Activated CD4-positive, alpha-beta T cell treated with anti-CD3 and anti-CD28 coated beads for 4 hours (primary cell): ENCODE measurements at places on chromosomes 16 and 17.

DNA sequence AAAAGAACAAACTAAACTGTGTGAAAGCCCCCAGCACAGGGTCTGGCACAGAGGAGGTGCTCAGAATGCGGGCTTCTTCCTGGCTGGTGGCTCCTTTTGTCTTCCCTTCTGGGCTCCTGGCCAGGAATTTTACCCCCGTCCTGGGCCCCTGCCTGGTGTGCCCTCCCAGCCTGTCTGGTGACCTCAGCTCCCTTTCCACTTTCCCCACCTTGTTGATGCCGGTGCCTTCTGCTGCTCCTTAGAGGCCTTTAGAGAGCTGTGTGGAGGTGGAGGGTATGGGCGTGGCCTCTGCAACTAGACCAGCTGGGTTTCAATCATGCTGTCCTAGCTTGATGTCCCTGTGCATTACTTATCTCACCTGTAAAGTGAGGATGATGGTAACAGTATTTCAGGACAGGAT lies 16.8 kb downstream of the PIRT start:
- no peak for DNase-seq

DNA sequence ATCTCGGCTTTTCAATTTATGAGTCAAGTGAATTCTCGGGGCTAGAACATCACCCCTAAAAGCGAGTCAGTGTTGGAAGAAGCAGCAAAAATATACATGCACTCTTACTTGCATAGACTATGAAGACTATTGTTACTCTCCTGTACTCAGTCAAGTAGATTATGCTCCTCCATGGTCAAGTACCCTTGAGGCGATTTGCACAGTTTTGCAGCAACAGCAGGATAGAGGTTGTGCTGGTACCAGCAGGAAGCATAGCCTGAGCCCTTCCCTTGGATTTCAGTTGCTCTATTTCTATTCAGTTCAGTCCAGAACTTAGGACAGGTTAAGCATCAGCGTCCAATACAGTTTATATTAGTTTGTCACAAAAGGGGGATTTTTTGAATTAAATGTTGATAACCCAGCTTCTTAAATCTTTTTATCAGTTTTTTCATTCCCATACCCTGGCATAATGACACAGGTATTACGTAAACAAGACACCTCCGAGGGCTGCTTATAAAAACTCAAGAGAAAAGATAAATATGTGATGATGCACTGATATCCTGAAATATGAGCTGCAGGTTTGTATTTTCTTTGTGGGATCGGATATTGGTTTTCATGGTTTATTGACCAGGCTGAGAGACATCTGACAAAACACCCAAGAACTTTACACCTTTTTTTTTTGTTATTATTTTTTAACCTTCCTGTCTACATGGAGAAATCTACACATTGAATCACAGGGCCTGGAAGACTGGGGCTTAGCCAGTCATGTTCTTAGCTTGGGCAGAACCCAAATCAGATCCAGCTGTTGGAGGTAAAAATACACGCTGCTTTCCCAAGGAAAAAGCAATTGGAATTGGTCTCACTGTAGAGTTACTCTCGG lies 144.1 kb downstream of the PITPNC1 start:
- DNase-seq = no peak

DNA sequence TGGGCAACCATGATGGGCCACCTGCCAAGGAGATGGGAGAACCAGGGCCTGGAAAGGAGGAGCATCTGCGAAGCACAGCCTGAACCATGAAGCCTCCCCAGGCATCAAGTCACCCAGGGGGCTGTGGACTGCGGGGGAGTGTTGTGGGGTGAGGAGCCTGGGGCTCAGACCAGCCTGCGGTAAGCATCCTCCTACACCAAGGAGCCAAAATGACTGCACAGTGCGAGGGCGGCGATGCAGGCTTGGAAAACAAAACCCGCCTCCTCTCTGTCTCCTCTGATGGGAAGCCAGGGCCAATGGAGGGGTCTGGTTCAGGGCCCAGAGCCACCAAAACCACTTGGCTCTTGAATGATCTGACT lies 18.1 kb upstream of the MAF start:
- DNase-seq = peak; percentile 64

DNA sequence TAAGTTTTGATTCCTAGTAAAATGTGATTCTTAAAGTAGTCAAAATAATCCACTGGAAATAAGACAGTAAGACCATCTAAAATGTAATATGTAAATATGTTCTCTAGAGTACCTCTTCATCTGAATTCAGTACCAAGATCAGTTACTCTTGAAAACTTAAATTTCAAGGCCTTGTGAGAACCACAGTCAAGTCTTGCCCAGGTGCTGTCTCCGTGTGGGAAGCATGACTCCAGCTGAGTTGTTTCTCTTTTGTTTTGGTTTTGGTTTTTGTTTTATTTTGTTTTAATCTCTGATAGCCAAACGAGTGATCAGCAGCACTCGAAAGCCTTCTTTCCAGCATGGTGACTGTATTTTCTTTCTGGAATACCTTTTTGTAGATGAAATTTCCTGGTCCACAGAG lies 907.0 kb downstream of the KCNJ18 start:
- DNase-seq = no peak

- no peak for DNase-seq
These were observed 55.9 kb downstream of the LDHD start for GRCh38 chr16:75060723-75061122.

DNA sequence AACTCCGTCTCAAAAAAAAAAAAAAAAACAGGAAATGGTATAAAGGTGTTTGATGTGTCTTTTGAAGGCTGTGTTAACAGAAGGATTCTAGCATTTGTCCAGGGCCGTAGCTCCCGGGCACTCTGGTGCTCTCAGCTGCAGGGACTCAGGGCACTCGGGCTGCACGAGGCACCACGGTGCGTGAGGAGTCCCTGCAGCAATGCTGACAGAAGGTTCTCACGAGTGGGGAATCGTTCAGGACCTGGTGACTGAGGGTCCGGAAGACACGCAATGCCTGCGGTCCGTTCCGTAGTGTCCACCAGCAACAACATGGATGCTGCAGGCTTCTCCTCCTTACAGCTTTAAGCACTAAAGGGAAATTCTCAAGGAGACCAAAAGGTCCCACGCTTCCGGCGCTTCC lies 12.6 kb upstream of the FAAP100 start:
- DNase-seq = no peak

DNA sequence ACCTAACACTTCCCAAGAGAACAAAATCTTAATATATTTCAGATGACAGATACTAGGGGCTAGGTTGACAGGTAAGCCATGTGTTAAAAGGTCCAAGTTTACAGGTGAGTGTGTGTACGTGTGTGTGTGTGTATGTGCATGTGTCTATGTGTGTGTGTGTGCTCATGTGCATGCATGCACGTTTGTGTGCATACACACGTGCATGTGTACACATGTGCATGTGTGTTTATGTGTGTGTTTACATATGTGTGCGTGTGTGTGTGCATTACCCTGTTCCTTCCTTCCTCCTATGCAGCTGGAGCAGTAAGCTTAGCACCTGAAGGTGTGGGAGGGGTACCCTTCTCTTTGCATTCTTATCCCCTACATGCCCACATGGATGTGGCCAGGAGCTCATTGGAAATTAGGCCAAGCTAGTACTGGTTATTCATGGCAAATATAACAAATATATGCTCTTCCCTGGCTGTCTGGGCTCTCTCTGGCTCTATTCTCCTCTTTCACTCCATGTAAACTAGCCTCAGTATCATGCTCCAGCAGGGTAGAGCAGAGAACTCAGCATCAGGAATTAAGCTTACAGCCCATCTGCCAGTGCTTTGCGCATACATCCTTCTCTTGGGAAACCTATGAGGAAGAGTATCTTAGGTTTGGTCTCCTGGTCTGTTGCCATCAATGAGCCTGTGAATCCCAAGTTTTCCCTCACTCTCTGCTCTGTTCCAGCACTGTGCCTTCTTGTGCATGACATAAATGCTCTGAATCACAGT lies 258.0 kb upstream of the MYOCD start:
- no peak for DNase-seq

DNA sequence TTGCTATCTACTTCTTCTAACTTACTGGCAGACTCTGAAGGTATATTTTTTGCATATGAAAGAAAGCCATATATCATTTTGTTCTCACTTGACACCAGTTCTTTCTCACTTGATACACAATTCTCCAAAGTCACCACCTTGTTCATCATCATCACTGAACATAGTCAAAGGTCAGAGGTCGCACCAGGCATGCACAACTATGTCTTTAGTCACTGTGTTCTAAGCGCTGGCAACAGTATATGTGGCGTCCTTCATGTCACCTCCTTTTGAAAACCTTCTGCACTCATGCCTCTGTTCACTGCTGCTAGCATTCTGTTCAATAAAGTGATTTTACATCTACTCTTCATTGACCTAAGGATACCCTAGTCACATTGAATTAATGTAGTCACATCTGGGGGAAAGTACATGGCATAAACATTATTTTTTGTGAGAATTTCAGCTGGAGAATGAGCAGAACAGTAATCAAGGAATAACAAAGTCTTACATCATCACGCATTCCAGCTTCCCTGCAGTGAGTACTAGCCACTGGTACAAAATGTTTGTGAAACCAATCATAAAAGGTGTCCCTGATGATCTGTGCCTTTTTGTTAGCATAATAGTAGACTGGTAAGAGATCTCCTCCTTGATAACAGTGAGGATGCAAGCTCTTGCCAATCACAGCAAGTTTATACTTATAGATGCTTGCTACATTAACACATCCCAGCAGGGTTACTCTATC lies 20.5 kb upstream of the TBX4 start:
- DNase-seq = no peak

GRCh38 chr16:51057102-51057793 lies 93.8 kb downstream of the SALL1 start:
- DNase-seq = no peak

- DNase-seq = no peak
These were observed 129.2 kb downstream of the SEC14L1 start for GRCh38 chr17:77269696-77270681.

GRCh38 chr16:11320170-11320569 lies 25.1 kb upstream of the RMI2 start:
- no peak for DNase-seq

- no peak for DNase-seq
These were observed 560.3 kb upstream of the CDH8 start for GRCh38 chr16:62596584-62596983.

DNA sequence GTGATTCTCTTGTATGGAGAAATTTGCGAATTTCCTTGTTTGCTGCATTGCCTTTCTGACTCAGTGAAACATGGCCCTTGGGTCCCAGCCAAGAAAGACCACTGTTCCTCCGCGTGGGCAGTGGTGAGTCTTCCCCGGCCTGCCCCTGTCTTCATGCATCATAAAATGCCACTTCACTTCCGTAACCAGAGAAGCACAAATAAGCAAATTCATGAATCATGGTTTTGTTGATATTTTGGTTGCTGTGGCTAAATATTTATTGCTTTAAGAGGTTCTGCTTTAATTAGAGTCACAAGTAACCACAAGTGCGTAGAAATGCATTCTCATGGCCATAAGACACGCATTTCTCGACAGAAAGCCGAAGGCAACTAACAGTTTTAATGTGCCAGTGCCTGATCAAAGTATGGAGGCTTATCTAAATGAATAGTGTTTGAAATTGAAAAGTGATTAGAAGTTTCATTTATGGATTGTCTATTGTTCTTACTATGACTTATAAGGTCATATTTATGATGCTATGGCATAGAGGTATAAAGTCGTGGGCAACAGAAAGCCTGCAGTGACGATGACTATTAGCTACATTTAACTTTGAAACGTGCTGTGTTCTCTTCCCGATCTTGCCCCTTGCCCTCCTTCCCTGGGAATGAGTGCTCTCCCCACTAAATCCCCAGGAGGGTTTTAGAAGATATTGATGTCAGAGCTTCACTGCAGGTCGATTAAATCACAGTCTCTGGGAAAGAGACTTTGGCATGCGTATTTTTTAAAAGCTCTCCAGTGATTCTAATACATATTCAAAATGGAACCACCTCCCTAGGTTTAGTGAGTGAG lies 76.0 kb downstream of the WIPI1 start:
- DNase-seq = no peak

DNA sequence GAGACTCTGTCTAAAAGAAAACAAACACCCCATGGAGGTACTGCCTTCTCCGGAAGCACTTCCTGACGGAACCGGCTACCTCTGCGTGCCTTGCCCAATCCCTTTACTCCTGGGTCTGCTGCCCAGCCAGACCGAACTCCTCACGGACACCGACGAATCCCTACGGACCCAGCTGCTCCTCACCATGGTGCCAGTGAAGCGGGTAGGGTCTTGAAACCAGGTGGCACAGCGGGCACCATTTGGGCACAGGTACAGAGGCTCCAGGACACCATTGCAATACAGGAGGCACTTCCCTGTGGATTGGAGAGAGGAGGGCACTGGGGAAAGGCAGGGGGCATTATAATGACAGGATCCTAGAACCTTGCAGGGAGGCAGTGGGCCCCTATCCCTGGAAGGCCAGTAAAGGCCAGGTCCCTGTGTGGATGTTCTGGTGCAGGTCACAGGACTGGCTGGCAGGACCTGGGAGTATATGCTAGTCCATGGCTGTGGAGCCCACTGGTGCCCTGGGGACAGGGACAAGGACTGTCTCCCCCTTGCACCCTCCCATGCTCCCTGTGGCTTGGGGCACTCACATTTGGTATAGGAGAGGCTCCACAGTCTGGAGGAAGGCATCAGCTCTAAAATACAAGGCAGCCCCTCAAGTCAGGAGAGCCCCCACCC lies 2.3 kb downstream of the SLC25A39 start:
- DNase-seq = no peak

- DNase-seq = no peak
These were observed 14.6 kb downstream of the CALB2 start for GRCh38 chr16:71373073-71373472.

DNA sequence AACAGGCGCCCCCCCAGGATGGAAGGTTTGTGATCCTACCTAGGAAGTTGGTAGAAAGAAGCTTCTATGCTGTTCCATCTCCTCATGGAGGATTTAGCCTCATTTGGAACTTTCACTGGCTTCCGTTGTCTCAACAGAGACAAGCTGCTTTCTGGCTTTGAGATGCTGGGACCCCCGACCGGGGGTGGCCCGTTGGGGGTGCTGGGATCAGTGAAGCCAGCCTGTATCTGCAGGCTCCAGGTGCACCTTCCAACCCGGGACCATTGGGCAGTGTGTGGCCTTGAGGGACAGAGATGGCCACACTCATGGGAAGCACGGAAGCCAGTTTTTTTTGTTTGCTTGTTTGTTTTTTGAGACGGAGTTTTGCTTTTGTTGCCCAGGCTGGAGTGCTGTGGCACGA lies 15.4 kb downstream of the CIBAR2 start:
- no peak for DNase-seq
